CD4-positive, alpha-beta T cell treated with Interleukin-1 beta for 1 hour (primary cell): ENCODE measurements at places on chromosomes 16 and 17.

- peak; percentile 78 for DNase-seq
Measured at GRCh38 chr17:38703742-38704605, 1.1 kb upstream of the MLLT6 start.

GRCh38 chr17:69093279-69093789 lies 32.6 kb upstream of the ABCA9 start:
- no peak for DNase-seq

DNA sequence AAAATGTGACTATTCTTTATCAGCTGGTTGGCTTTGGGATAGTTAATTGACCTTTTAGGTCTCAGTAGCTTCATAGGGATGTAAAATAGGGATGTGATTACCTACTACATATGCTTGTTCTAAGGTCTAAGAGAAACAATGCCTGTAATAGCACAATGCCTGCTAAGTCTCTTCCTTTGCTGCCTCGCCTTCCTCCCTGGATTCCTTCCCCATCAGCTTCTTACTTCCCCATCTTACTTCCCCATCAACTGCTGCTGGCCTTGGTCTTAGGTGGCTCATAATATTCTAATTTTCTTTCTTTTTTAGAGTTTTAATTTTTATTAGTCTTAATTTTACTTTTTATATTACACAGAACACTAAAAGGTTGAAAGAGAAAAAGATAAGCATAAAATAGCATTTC lies 59.2 kb upstream of the GOT2 start:
- DNase-seq = no peak

DNA sequence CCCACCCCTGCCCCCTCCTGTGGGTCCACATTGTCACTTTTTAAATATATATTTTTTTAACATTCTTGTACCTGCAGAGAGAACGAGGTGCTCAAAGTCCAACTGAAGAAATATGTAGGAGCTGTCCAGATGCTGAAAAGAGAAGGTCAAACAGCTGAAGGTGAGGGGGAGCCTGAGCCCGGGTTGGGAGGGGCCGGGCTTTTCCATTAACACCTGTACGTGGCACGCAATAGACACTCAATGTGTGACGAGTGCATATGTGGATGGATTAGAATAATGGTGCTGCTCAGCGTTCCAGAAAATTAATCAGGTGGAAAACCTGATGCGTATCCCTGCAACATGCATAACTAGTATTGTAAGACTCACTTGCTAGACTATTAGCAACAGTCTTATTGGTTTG lies 223.0 kb downstream of the SNX29 start:
- no peak for DNase-seq

GRCh38 chr17:55254375-55254774 lies 10.4 kb upstream of the HLF start:
- no peak for DNase-seq
